ENCODE measurements at places on chromosomes 4 and X.

DNA sequence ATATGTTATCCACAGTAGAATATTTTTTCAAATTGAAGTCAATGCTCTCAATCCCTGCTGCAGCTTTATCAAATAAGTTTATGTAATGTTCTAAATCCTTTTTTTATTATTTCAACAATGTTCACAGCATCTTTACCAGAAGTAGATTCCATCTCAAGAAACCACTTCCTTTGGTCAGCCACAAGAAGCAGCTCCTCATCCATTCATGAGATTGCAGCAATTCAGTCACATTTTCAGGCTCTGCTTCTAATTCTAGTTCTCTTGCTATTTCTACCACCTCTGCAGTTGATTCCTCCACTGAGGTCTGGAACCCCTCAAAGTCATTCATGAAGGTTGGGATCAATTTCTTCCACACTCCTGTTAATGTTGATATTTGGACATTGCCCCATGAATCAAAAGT is 2301.3 kb upstream of the TENM3 start:
- DNase-seq: no peak

- DNase-seq: no peak
Measured at GRCh38 chrX:49001521-49002090, 458 bp downstream of the GRIPAP1 start.

GRCh38 chrX:37472836-37473235 is 98.6 kb upstream of the LANCL3 start:
- no peak for DNase-seq

DNA sequence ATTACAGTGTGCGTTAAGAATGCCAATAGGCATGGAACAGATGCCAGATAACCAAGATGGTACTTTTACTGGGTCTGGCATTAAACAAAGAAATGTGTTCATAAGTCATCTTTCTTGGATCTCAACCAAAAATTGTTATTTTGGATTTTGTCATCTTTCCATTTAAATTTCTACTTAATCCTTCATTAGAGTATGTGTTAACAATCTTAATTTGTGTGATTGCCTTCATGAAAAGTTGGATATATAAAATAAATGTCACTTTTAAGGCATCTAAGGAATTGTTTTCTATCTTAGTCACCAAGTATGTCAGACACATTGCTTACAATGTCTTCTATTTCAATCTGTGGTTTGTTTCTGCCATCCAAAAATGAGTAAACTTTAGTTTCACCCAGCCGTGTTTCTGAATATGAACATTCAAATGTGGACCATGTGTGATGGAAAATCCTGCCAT is 87.5 kb downstream of the PALLD start:
- no peak for DNase-seq

DNA sequence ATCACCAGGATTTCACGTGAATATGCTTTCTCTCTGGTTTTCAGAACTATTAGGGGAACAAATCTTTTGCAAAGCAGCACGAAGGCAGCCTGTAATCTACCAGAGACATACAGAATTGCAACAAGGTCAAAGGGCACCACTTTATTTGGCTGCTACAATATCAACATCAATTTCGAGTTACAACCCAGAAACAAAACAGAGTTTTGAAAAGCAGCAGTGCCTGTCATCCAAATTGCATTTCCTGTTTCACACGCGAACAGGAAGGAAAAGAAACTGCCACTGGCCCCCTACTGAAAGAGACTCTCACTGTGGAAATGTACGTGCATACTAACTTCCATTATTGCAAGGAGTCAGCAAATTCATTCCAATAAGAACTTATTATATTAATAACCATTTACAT is 17.1 kb upstream of the C1QTNF7 start:
- DNase-seq: no peak

- no peak for DNase-seq
Measured at GRCh38 chrX:108323751-108324150, 114.5 kb downstream of the COL4A6 start.

DNA sequence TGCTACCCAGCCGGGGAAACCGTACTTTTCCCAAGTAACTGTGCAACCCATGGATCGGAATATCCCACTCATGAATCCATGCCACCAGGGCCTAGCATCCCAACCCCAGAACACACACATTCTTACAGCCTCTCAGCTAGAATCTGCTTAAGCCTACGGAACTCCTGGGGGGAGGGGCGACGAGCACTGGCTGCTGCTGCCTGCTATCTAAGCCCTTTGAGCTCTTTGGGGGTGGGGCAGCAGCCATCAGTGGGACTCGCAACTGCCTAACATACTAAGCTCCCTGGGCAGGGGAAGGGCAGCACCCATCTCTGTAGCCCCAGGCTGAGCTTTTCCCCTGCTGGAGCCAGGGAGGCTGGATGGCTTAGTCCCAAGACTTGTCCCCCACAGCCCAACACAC is 28.6 kb downstream of the NUDT10 start:
- DNase-seq: no peak

GRCh38 chr4:152970102-152970820 is 34.1 kb downstream of the FHDC1 start:
- no peak for DNase-seq

DNA sequence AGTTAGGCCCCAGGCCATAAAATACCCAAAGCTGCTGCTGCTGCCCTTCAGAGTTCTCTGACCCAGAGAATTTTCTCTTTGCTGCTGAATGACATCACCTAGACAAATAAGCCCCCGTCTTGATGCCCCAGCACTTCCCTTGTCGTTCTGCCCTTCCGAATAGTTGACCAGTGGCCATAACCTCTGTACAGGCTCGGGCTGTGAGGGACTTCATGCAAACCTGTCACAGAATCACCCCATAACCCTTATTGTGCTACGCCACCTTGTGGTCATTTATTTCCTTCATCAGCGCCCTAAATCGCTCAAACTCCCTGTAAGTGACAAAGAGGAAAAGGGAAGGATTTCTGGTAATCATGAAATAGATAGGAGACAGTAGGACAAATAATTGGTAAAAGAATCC is 18.8 kb downstream of the SPACA5 start:
- DNase-seq: peak; percentile 56

DNA sequence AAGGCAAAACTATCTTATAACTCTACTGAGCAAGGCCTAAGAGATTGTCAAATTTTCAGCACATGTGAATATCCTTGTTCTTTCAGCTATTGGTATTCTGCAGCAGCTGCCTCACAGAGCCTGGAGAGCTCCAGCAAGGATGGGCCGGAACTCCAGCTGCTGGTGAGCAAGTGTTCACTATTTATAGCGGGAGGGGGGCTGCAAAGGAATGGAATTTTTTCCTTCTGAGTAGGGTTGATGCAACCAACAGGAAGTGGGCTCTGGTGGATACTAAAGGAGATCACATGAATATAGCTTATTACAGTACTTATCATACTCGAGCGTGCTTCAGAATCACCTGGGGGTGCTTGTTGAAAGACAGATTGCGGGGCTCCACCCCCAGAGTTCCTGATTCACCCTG is 20.2 kb upstream of the SETD7 start:
- no peak for DNase-seq

GRCh38 chr4:76984127-76984526 is 34.6 kb downstream of the SEPTIN11 start:
- DNase-seq: no peak

- no peak for DNase-seq
Measured at GRCh38 chrX:30230395-30230794, at the start of gene MAGEB3. Gene MAGEB3, plus strand, starts transcription at chrX:30230657. Its CDS starts 5,268 bp downstream, at chrX:30235925.

DNA sequence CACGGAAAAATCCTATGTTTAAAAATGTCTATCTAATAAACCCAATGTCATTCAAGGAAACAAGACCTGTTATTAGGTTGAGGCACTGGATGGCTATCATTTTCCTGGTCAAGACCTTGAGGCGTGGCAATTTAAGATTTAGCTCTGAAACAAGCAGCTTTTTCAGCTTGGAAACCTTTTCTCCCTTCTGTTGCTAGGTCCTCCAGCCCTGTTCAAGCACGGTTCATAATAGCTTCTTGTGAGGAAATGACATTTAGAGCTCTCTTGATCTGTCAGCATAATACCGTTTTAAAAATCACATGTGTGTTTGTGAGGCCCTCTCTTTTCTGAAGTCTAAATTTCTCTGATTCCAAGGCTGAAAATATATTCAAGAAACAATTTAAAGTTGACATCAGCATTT is 133.6 kb upstream of the GRPR start:
- DNase-seq: no peak

DNA sequence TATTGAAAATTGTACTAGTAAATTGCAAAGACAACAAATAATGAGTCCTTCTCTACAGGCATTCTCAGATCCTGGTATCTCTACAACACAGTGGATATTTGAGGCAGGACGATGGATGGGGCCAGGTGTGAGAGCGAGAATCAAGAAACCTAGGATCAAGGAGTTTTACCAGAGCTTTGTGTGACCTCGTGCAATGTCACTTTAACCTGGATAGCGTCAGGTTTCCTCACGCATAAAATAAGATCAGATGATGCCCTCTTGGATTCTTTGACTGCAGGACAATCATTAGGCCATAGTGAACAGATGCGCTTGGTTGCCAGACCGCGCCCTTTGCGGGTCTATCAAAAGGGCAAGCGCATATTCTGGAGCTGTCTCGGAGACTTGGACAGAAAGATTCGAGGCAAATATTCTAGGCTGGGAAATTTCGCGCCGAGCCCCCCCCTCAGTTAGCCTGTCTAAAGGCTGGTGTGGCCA is 66.6 kb downstream of the FBXO8 start:
- DNase-seq: no peak

DNA sequence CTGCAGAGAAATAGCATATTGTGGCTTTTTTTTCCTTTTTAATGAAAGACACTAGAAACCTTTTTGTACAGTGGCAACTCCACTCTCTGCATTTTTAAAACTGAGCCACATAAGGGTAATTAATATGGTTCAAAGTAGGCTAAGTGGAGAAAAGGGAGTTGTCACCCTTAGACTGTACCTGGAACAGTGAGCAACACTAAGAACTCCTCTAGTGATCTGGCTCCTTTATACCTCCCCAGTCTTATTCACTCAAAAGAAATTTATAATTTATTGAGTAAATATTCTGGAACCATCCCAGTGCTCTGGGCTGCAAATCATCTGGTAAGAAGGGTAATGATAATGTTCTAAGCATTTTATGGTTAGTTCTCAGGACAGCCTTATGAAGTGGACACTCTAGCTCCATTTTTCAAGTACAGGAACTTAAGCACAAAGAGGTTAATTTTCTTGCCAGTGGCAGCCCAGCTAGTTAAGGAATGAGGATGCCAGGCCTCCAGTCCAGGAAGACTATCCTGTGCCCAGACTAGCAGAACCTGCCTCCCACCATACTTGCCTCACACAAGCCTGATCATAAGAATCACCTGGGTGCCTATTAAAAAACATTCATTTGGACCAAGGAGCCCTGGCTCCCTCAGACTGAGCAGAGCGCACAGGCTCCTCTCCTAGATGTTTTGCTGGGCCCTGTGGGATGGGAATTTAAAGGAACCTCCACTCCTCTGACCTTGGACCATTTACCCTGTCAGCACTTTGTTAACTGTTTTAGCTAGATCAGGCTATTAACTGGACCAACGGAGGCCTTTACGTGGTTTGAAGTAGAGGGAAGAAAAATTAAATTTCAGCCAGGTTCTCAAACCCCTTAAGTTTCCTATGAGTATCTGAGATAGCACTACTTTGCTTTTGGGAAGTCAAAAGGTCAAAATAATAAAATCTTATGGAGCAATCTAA is 102.6 kb downstream of the PDE5A start:
- no peak for DNase-seq

GRCh38 chrX:26414534-26414933 is 198.6 kb downstream of the MAGEB5 start:
- DNase-seq: no peak

DNA sequence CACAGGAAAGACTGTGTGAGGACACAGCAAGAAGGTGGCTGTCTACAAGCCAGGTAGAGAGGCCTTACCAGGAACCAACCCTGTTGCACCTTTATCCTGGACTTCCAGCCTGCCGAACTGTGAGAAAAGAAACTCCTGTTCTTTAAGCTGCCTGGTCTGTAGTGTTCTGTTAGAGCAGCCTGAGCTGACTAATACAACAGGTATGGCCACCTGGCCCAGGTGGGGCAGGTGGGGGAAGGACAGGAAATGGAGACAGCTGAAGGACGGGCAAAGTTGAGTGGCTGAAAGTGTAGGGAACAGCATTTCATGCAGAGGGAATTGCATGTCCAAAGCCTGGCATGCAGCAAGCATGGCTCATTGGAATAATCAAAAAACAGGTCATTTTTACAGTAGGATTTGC is 35.1 kb downstream of the CYTL1 start:
- no peak for DNase-seq

- peak; percentile 86 for DNase-seq
Measured at GRCh38 chr4:52869196-52869595, 7.1 kb downstream of the RASL11B start.

DNA sequence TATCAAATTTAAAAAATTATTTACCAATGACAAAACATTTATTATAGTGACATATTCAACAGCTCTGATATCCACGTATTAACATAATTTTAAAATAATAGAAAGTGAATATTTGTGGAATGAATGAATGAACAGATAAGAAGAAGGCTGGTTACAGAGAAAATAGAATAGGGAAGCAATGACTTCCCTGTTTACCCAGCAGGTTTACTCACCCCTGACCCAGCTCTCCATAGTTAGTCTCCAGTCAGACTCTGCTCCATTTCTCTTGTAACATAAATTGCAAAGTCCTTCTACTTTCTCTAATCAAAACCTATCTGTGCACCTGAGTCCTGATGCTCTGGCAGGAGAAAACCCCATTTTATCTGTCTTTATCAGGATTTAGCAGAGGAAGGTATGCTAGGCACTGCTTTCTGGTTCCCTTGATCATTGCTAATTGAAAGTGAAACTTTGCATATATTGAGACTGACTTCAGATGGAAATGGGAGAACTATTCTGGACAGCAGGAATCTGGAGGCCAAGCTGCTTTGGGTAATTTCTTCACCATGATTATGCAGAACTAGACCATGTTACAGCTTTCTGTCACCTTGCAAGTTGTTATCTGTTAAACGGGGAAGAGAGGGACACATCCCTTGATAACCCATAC is 363.0 kb downstream of the FAT4 start:
- no peak for DNase-seq

GRCh38 chr4:33162122-33162521 is 2442.0 kb downstream of the PCDH7 start:
- no peak for DNase-seq

- no peak for DNase-seq
Measured at GRCh38 chr4:140315019-140315418, 58.4 kb upstream of the SCOC start.

DNA sequence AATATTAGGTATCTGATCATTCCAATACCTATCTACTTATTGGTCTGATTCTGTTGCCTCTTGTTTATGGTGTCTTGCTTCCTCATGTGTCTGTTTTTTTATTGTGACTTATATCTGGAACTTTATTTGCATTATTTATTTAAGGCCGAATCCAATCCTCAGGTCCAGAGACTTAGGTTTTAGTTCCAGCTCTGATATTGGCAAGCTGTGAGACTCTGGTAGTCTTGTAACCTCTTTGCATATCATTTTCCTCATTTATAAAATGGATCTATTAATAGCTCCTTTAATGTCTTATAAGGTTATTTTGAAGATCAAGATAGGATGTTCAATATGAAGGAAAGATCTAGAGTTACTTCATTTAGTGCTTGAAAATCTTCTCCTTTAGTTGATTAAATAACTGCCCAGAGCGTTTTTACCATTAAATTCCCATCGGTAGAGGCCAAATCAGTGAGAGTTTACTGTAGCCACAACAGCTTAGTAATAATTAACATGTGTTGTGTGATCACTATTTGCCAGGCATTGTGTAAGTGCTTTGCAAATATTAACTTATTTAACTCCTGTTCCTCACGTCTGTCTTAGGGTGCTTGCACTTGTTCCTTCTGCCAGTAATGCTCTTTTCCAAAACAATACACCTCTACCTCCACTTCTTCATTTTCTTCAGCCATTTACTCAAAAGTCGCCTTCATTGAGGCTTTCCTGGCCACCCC is 82.2 kb downstream of the CC2D2A start:
- DNase-seq: no peak

GRCh38 chr4:26321373-26322221 is 783 bp downstream of the RBPJ start:
- DNase-seq: no peak

Measured in SHP77 (cell line).